ENCODE measurements at places on chromosomes 2 and 18. TPM values are rescaled to one million over a fixed set of nuclear protein-coding genes. Genes with fewer than 3 reads are reported as not detected.

The RGPD3 gene
- total RNA-seq = 0.45 TPM

The GPR35 gene
- total RNA-seq = 2.5 TPM

DNA sequence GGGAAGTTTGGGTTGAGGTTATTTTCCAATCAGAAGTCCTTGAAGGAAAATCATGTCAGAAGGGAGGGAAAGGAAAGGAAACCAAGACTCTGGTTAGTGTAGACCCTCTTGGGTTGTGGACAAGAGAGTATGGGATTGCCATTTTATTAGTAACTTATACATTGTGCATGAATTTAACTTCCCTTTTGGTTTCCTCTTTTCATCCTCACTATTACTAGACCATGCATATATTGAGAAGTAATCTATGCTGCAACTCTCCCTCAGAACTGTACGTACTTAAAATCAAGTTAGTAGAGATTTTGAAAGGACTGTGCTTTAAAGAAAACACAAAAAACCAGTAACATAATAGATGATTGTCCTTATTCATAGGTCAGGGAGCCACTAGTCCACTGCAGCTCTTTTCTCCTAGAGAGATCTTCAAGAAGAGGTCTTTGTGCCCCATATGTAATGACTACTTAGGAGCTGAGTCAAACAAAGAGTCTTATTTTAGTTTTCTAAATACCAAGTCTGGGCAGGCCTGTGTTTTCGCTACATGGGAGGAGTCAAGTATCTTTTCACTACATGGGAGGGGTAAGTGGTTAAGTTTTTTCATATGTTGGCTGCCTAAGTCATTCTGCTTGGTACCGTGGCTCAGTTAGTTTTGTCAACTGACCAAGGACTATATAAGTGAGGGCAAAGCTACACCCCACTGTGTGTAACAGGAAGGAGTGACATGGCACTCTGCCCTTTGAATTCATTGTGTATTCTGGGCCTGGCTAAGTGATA lies 25.2 kb upstream of the FAM117B start:
- no peak overlapping the region for H3K27ac ChIP-seq
- no peaks in the 10 kb centered on the region for H3K36me3 ChIP-seq
- DNase-seq = no peak
- H3K4me3 ChIP-seq = no peak overlapping the region
- H3K4me1 ChIP-seq = no peaks in the 10 kb centered on the region

DNA sequence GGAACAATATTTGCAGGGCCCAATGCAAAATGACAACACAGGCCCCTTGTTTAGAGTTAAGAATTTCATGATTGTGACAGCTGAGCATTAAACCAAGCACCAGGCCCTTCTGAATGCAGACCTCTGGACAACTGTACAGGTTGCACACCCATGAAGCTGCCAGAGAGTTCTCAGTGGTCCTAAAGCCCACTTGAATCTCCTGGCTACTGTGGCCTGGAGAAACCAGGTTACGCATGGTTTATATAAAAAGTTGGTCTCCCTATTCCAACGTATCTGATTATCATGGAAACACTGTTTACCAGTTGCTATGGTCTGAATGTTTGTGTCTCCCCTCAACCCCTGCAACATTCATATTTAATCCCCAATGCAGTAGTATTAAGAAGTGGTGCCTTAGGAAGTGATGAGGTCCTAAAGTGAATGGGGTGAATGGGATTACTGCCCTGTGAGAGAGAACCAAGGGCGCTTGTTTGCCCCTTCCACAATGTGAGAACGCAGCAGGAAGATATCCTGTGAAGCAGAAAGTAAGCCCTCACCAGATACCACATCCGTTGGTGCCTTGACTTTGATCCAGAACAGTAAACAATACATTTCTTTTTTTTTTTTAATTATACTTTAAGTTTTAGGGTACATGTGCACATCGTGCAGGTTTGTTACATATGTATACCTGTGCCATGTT lies 48.0 kb upstream of the ANXA4 start:
- DNase-seq = no peak
- H3K4me1 ChIP-seq = peaks cover 14% of the 10 kb centered on the region
- no peaks in the 10 kb centered on the region for H3K27me3 ChIP-seq

GRCh38 chr2:143422681-143423080 lies 293.5 kb downstream of the ARHGAP15 start:
- H3K36me3 ChIP-seq = no peaks in the 10 kb centered on the region
- no peak for DNase-seq
- H3K4me3 ChIP-seq = no peak overlapping the region
- H3K27ac ChIP-seq = no peak overlapping the region
- no peaks in the 10 kb centered on the region for H3K27me3 ChIP-seq

DNA sequence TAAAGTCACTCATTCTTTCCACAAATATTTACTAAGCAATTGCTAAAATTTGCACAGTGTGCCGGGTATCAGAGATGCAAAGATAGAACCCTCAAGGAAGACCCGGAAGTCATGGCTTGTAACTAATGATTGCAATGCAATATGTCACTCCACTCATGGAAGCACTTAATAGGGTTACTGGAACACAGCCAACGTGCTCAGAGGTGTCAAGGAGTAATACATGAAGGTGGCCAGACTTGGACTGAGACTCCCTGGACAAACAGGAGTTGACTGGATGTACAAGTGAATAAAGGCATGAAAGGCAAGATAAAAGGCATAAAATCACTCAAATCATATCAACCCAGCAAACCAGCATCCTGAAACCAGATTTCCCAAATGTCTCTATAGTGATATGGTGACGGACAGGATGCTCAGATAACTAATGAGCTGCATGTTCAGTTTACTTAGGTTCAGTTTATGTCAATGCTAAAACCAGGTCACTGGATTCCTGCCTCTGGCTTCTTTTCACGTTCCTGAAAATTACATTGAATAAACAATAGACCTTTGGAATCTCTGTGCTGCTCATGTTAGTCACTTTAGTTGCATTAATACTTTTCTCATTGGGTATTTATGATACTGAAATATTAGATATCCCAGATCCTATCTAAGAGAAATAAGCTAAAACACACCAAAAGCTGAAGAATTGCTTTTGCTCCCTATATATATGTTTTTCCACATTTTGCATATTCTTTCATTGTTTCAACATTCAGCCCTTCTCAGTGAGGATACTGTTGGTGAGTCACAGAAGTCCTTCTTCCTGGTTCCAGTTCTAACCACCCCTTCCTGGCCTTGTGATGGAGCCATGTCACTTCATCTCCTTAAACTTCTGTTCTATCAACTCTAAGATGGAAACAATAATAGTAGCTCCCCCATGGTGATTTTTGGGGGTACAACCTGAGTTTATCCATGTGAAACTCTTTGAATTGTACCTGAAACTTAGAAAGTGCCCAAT lies 688.9 kb upstream of the ID2 start:
- no peaks in the 10 kb centered on the region for H3K27me3 ChIP-seq
- DNase-seq = no peak
- peaks cover 11% of the 10 kb centered on the region for H3K4me1 ChIP-seq
- no peak overlapping the region for H3K27ac ChIP-seq

The GRHL1 gene
- 0.86 TPM for total RNA-seq

The NEU2 gene
- total RNA-seq = not detected

The HOXD12 gene
- not detected for total RNA-seq

- peaks cover 42% of the 10 kb centered on the region for H3K4me1 ChIP-seq
- DNase-seq = peak; percentile 77
- peak overlapping the region; percentile 29 for H3K27ac ChIP-seq
- no peak overlapping the region for H3K4me3 ChIP-seq
These were observed 430.0 kb upstream of the TNP1 start for GRCh38 chr2:217289907-217290280.

The FAHD2A gene
- total RNA-seq = 16.6 TPM

The C2orf15 gene
- 0.39 TPM for total RNA-seq

- no peak overlapping the region for H3K4me3 ChIP-seq
- H3K27me3 ChIP-seq = no peaks in the 10 kb centered on the region
- H3K36me3 ChIP-seq = no peaks in the 10 kb centered on the region
- DNase-seq = no peak
- no peak overlapping the region for H3K27ac ChIP-seq
- H3K4me1 ChIP-seq = no peaks in the 10 kb centered on the region
These were observed 19.7 kb upstream of the DAPL1 start for GRCh38 chr2:158775273-158776027.

DNA sequence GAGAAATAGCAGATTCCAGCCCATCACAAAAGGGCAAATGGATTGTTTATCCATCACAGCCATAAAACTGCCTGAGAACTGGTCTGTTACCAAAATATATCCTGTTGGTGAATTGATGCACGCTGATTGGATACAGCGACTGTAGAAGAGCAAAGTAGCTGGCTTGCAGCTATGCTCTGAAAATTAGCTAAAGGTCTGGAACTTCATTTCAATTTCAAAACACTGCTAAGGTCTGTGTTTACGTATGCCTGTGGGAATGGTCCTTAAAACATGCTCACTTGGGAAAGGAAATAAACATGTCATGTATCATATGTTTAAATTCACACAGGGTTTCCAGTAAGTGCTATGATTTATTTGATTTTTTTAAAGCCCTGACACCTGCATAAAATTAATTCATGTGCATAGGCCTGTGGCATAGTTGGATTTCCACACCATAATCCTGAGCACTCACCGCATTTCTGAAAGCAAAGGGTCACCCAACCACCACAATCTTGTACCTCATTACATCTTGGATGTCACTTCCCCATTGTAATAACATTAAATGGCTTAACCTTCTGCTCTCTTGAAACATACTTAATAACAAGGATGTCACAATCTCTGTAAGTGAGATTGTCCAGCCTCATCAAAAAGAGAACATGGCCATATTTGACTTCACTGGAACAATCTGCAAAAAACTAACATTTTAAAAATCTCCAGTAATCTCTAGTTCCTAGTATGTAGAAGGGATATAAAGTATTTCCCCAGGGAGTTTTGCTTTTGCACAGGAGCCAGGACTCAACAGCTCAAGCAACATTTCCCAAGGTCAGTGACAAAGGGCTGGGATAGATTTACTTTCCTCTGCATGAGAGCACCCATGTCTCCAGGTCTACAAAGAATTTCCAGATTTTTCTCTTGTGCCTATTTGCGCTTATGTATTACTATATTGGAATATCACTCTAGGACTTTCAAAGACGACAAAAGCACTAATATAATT lies 109.8 kb downstream of the FARSB start:
- H3K4me3 ChIP-seq = no peak overlapping the region
- no peaks in the 10 kb centered on the region for H3K4me1 ChIP-seq
- no peak overlapping the region for H3K27ac ChIP-seq
- no peaks in the 10 kb centered on the region for H3K36me3 ChIP-seq
- H3K27me3 ChIP-seq = no peaks in the 10 kb centered on the region

DNA sequence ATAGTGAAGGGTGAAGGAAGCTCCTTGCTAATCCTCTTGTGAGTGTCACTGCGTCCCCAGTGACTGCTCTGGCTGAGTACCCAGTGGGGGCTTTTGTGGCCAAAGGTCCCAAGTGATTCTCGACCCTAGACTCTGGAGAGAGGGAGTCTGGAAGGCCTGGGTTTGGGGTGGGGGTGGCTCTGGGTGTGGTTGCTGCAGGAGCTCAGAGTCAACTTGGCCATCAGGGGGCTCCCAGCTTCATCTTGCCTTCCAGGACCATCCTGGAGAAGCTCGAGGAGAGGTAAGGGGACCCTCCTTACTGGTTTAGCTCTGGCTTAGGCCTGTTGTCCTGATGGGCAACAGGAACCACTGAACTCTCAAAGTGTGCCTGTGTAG lies 592 bp downstream of the PSD4 start:
- H3K27ac ChIP-seq = no peak overlapping the region
- peak overlapping the region; percentile 22 for H3K4me3 ChIP-seq
- no peaks in the 10 kb centered on the region for H3K4me1 ChIP-seq
- no peaks in the 10 kb centered on the region for H3K36me3 ChIP-seq
- no peak for DNase-seq
- no peaks in the 10 kb centered on the region for H3K27me3 ChIP-seq

GRCh38 chr18:39296293-39296888 lies 1730.8 kb upstream of the CELF4 start:
- no peaks in the 10 kb centered on the region for H3K36me3 ChIP-seq
- no peaks in the 10 kb centered on the region for H3K4me1 ChIP-seq
- DNase-seq = no peak
- H3K27me3 ChIP-seq = no peaks in the 10 kb centered on the region
- H3K4me3 ChIP-seq = no peak overlapping the region

DNA sequence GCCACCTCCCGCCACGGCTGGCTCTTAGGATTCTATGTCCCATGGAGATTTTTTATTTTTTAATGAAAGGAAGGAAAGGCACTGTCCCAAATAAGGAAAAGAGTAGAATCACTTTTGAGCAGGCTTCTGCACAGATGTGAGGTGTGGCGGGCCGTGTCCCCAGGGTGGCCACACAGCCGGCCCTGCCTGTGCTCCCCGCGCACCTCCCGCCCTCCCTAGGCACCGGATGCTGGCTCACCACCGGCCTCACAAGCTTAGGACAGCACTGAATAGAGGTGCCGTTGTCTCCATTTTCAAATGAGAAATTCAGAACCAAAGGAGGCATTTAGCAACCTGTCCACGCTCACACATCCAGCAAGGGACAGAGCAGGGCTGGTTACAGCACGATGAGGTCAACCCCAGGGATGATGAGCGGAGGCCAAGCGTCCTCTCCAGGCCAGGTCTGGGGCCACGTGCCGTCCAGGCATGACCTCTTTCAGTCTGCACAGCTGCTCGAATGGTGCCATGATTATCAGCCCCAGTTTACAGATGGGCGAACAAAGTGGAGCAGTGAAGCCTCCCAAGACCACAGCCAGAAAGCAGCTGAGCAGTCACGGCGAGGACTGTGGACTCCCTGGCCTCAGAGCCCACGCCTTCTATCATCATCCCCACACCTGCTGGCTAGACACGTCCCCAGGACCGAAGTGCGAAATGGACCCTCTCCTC lies 20.7 kb upstream of the TEX51 start:
- DNase-seq = no peak
- H3K4me3 ChIP-seq = no peak overlapping the region
- H3K27ac ChIP-seq = no peak overlapping the region

GRCh38 chr2:129861666-129862288 lies 117.7 kb upstream of the RAB6C start:
- DNase-seq = no peak
- H3K27ac ChIP-seq = no peak overlapping the region
- H3K27me3 ChIP-seq = no peaks in the 10 kb centered on the region
- no peak overlapping the region for H3K4me3 ChIP-seq
- H3K4me1 ChIP-seq = peaks cover 6% of the 10 kb centered on the region

All from esophagus muscularis mucosa (tissue), 4 donors.